Activated CD4-positive, alpha-beta T cell treated with anti-CD3 and anti-CD28 coated beads for 36 hours (primary cell): ENCODE measurements at places on chromosomes 6 and 20.

DNA sequence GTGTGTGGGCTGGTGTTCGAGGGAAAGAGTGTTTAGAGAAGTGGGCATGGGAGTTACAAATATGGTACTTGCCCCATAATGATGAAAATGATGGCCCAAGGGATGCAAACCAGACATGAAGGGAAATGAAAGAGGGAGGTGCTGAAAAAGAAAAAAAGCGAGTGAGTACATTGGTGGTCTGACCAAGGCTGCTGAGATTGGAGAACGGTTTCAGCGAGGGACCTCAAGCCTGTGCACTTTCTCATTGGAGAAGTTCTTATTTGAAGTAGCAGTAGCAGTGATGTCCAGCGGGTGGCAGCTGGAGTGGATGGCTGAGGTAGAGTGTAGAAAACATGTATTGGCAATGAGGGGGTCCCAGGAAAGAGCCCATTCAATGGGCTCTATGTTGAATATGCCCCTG is 54.8 kb downstream of the TNFAIP3 start:
- DNase-seq = no peak

- no peak for DNase-seq
These were observed 7.2 kb downstream of the HINT3 start for GRCh38 chr6:125963817-125964216.

DNA sequence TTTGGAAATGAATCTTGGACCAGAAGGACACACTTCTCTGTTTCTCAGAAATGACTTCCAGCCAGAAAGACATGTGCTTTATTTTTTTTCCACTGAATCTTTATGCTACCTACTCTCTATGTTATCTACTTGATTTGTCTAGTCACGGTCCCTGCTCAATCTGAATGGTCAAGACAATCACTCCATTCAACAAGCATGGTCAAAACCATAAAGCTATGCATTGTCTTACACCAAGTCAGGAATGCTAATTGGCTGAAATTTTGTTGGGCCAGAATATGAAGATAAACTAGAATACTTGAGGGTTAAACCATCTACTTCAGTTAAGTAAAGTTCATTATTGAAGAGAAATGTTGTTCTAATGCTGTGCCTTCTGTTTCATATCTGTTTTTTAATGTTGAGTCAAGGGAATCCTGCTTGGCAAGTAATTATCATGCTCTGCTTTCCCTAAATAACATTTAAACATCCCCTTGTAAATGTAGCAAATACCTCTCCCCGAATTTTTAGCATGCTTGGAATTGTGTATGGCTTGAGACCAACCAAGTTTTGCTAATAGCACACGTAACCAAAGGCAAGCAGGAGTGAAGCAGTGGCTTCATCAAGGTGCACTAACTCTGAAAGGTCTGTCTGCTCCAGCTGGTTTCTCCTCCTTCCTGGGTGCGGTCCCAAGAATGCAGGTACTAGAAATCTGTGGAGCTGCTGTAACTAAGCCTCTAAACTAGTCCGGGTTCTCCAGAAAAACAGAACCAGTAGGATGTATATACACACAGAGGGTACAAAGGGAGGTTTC is 190.3 kb upstream of the CDYL start:
- DNase-seq = no peak

DNA sequence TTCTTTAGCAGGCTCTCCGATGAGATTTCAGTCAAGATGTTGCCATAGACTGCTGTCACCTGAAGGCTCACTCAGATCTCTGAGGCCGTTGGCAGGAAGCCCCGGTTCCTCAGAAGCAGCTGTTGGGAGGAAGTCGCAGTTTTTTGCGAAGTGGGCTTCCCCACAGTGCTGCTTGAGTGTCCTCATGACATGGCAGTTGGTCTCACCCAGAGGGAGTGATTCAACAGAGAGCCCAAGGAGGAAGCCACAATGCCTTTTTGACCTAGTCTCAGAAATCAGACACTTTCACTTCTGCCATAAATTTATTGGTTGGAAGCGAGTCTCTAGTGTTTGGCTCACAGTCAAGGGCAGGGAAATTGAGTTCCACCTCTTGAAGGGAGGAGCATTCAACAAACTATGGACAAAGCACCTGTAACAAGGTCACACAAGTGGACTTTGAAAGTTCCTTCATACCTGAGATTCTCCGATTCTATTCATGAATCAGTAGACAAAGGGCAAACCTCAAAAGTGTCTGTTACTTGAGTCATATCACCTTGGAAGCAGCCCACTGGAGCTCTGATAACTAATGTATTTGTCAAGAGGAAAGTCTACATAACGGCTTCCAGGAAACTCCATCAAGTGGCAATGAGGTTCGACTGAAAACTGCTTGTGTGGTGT is 208.3 kb downstream of the TASP1 start:
- peak; percentile 57 for DNase-seq

GRCh38 chr20:1998715-1999114 is 4.9 kb upstream of the PDYN start:
- no peak for DNase-seq

GRCh38 chr6:114432400-114432799 is 89.6 kb upstream of the HS3ST5 start:
- DNase-seq = no peak

GRCh38 chr20:38859070-38859690 is 53.7 kb downstream of the PPP1R16B start:
- peak; percentile 60 for DNase-seq

DNA sequence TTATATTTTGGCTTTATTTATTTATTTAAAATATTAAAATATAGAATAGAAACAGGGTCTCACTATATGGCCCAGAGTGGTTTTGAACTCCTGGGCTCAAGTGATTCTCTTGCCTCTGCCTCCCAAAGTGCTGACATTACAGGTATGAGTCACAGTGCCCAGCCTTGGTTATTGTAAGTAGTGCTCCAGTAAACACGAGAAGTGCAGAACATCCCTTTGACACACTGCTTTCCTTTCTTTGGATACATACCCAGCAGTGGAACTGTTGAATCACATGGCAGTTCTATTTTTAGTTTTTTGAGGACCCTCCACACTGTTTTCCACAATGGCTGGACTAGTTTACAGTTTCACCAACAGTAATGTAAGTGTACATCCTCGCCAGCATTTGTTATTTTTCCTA is 203.9 kb downstream of the PHF3 start:
- DNase-seq = no peak
